ENCODE measurements at places on chromosomes 6 and 20.

GRCh38 chr20:21706261-21707195 lies 1.1 kb downstream of the PAX1 start:
- no peak for DNase-seq

- DNase-seq: no peak
Observed at GRCh38 chr6:75333676-75334200, 49.1 kb upstream of the TMEM30A start.

DNA sequence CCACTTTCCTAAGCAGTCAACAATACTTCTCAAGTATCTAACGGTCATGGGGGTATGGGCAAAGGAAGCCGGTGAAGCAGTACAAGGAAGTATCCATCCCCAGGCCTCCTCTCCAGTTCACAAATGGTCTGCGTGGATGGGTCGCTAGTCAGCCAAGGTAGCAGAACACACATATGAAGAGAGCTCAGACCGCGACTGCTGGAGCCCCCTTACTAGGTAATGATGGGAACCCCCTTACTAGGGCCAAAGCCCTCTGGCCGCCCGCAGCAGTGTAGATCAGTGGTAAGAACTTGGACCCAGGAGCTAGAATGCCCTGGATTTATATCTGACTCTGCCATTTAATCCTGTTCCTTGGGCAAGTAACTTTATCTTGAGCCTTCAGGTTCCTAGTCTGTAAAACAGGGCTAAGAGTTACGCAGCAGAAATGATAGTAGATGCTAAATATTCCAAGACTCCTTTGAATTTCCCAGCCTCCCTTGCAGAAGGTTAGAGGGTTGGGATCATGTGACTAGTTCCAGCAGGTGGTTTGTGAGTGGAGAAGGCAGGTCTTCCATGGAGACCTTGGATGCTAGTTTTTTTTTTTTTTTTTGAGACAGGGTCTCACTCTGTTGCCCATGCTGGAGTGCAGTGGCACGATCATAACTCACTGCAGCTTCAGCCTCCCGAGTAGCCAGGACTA lies 2.1 kb upstream of the CLPSL2 start:
- no peak for DNase-seq

- DNase-seq: no peak
Observed at GRCh38 chr6:111938710-111939109, 65.5 kb upstream of the FYN start.

- DNase-seq: no peak
Observed at GRCh38 chr20:41362748-41363140, 3.9 kb downstream of the EMILIN3 start.

Data from activated CD4-positive, alpha-beta T cell treated with anti-CD3 and anti-CD28 coated beads, Interleukin-2, amount 50 U/mL, for 48 hours (primary cell).